ENCODE measurements at places on chromosomes 7 and 10.

GRCh38 chr7:14851610-14852009 lies 50.9 kb downstream of the DGKB start:
- DNase-seq: no peak

DNA sequence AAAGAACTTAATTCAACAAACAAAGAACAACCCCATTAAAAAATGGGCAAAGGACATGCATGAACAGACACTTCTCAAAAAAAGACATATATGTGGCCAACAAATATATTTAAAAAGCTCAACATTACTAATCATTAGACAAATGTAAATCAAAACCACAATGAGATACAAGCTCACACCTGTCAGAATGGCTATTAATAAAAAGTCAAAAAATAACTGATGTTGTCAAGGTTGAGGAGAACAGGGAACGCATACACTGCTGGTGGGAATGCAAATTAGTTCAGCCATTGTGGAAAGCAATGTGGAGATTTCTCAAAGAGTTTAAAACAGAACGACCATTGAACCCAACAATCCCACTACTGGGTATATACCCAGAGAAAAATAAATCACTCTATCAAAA lies 19.1 kb downstream of the ZFAND4 start:
- DNase-seq: no peak

DNA sequence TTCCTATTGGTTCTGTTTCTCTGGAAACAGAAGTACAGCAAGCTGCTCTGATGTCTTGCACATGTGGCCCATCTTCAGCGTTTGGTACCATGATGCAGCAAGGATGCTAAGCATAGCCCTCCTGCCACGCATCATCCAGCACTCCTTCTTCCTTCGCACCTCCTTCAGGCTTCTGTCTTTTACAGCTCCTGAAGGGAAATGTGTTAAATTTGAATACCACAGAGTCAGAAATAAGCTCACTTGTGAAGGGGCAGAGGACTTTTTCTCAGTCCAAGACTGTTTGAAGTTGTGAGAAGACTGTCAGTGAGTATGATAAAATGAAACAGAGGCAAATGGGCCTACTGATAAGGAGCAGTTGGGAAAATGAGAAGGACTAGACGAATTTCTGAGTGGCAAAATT lies 20.7 kb downstream of the TSPAN13 start:
- no peak for DNase-seq

DNA sequence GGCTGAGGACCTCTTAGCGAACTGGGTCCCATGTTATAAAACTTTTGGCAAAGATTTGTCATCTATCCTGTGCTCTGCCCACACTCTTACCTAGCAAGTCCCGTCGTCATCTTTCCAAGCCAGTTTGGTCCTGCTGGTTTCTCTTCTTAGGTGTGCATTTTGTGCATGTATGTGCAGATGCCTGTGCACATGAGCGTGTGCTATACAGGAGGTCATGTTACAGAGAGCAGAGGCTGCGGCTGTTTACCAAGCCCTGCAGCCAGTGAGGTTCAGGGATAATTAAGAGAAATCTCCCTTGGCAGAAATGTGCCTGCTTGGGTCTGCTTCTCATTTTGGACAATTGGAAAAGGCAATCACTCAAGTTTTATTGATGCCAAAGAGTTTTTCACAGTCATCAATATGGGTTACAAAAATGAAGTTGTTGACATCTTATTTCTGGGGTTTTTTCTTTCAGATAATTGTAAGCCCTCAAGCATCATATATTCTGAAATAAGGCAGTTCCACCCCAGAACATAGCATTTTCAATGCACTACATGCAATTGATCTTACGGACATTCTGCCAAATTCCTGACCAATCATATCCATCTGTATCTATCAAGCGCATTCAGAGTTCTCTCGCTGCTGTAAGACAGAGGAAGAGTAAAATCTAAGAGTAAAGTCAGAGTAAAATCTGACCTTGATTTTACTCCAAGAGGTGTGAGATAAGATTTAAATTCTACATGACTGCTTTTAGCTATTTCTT lies 361.4 kb upstream of the ZNF32 start:
- DNase-seq: no peak

DNA sequence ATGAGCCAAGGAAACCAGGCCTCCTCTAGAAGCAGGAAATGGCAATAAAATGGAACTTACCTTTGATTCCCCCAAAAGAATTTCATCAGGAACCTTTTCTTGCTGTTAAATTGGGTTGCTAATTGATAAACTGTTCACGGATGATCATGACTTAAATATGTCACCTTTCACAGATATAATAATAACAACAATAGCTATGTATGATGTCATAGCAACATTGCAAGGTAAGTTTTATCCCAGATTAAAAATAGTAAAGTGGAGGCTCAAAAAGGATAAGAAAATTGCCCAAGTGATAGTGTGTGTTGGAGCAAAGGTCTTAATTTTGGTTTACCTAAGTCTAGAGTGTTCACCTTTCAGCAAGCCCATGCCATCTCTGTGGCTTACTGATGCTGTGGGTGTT lies 357.6 kb upstream of the CELF2 start:
- no peak for DNase-seq
